RPMI8226 (cell line): ENCODE measurements at places on chromosomes 5 and 9.
A peak's percentile ranks its signal among the peaks of the same experiment; 100 is the strongest.

- no peak for DNase-seq
Observed at GRCh38 chr5:131628990-131629389, 6.0 kb downstream of the RAPGEF6 start.

GRCh38 chr9:37604296-37604695 lies 11.9 kb upstream of the TOMM5 start:
- DNase-seq, result no peak

- no peak for DNase-seq
Observed at GRCh38 chr5:61435368-61435767, 103.3 kb downstream of the ZSWIM6 start.

GRCh38 chr5:61409568-61409967 lies 77.5 kb downstream of the ZSWIM6 start:
- DNase-seq, result no peak

DNA sequence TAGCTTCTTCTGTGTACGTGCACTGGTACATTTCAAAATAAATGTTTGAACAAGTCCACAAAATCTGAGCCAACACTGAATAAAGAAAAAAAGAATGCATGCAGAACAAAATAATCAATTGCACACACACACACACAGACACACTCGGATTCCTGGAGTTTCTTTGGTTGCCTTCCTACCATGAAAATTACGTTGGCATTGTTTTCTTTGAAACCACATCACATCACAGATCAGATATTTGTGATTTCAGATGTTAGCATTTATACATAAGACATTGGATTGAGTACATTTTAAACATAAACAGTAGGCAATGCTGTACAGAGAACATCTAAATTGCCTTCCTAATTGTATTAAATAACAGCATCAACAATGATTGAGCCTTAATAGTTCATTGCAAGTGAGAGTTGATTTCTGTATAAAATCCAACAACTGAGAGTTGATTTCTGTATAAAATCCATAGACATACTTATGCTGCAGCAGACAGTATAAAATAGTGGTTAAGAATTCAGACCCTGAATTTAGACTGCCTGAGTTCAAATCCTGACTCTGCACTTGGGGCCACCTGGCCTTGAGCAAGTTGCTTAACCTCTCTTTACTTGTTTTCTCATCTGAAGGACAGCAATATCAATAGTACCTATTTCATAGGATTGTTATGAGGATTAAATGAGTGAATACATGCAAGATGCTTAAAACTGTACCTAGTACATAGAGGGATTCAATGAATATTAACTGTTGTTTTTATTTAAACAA lies 101.7 kb upstream of the IFNE start:
- DNase-seq, result no peak

DNA sequence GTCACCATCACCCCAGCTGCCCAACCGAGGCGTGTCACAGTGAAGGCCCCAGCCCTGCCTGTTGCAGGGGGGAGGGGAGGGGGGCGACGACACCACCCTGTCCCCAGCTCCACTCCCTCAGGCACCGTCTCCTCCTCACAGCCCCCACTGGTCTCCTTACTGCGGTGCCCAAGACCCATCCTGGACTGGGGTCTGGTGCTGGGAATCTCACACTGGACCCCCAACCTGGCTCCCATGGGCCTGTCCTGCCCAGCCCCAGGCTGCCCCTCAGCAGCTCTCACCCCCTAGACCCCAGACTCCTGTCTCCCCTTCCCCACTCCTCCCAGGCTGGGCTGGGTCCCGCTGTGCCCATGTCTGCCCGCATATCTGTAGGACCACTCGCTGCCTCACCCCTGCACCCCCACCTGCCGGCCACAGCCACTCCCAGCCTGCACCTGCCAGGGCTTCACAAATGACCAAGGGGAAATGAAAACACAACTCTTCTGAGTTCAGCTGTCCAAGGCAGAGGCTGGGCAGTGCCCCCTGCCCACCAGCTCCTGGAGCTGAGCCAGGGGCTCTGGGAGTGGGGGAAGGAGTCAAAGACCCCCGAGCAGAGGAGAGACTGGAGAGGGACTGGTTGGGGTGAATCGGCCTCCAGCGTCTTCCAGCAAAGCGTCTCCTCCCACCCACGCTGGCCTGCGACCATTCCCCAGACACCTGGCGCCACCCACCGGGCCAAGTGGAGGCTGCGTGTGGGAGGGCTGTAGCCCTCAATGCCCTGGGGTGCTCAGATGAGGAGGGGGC lies 32.6 kb upstream of the EGFL7 start:
- DNase-seq, result peak; percentile 79

DNA sequence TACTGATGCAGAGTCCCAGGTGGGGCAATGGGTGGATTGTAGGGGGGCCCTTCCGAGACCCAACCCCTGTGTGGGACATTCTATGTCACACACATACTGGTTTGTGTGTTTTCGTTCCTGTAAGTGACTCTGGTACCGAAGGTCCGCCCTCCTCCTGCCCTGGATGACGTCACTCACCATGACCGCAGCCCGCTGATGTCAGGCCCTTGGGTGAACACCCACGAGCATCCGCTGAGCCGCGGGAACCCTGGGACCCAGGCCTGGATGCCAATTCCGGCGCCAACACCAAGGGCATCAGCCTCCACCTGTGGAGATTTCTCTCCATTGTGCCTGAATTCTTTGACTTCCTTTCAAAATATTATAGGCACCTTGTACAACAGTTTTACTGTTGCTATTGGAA lies 184.3 kb downstream of the MTRR start:
- no peak for DNase-seq

DNA sequence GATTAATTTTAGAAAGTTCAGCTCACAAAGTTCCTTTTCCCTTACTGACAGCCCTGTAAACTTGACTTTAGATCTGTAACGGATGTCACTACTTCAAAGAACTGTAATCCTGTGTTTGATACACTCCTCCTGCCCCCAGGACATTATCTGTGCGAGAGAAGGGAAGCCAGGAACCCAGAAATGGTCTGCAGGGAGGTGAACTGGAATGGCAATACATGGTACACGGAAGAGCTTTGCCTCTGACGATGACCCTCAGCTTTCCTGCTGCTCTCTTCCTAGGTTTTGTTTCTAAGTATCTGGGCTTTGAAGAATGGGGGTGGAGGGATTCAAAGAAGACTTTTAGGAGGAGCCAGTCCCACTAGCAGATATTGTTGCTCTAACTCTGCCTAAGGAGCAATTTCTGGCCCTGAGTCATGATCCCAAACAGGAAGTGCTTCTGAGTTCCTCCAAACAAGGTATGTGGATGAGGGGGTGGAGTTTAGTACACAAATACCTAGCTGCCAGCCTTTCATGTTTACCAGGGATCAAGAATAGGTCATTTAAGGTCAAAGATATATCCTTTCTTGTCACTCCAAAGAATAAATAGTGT lies 43.4 kb upstream of the TMC1 start:
- peak; percentile 2 for DNase-seq

DNA sequence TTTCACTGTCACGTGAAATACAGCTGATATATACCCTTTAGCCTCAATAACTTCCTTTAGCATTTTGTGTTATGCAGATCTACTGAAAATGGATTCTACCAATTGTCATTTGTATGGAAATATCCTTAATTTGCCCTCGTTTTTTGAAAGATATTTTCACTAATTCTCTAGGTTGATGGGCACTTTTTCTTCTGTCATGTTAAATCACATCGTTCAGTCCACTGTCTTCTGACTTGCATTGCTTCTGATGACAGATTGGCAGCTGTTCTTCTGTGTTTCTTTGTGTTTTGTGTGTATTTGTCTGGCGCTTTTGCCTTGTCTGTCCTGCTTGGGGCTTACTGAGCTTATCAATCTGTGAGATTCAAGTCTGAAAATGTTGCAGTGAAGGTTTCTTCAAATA lies 9.7 kb upstream of the CLPTM1L start:
- no peak for DNase-seq

DNA sequence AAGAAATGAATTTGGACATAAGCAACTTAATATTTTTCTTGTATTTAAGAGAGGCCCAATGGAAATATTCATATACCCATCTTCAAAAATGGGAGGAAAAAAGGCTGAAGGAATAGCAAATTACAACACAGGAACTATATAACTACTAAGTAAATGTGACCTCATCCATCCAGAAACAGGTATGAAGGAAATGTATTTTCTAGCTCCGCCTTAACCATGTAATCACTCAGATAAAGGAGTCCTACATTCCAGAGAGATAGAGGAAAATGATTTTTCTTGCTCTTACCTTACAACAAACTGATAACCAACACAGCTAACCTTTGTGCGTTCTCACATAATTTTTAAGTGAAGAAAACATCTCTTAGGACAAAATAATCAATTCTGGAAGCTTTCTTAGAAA lies 96.5 kb downstream of the NR6A1 start:
- no peak for DNase-seq

DNA sequence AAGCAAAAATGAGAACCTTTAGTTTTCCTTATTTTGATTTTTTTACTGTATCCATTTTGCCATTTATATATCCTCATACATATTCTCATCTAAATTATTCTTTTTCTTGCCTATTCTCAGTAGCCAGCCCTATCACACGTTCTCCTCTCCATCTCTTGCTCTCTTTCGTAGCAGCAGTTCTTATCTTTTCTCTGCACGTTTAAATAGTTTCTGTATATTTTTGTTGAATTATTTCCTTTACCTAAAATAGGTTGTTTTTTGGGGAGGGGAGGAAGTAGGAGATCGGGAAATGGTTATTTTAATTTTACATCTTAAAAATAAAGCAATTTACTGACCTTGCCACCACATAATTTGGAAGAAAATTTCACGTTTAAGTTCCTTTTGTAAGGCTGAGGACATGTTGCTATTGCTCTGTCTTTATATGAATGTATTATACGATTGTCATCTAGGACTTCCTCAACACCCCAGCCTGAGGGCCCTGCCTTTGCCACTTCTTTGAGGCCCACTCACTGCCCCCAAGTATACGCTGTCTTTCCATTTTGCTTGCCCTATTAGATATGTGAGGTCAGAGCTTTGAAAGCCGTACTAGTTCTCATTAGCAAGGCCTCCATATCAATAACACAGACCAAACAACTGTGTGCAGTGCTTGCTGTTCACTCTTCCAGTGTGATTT lies 140.3 kb downstream of the GNAQ start:
- DNase-seq, result no peak

- DNase-seq, result peak; percentile 65
Observed at GRCh38 chr9:125142560-125143376, 560 bp downstream of the SCAI start.

DNA sequence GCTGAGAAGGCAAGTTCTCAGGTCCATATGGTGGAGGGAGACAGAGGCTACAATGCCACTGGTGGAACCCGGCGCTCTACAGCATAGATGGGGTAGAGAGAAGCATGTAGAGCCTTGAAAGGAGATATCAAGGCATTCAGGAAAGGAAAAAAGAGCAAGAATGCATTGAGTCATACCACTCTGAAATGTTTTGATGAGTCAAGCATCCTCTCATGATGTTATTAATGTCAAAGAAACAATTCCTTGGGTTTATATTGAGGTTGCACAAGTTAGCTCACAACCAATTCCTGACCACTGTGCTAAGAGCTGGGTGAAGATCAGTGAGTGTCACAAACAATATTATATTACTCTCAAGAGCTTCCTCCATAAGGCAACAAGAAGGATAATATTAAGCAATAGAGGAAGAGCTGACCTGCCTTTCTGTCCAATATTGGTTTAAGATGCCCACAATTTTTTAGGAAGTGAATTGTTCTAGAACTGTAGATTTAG lies 178.0 kb downstream of the RFK start:
- DNase-seq, result no peak

DNA sequence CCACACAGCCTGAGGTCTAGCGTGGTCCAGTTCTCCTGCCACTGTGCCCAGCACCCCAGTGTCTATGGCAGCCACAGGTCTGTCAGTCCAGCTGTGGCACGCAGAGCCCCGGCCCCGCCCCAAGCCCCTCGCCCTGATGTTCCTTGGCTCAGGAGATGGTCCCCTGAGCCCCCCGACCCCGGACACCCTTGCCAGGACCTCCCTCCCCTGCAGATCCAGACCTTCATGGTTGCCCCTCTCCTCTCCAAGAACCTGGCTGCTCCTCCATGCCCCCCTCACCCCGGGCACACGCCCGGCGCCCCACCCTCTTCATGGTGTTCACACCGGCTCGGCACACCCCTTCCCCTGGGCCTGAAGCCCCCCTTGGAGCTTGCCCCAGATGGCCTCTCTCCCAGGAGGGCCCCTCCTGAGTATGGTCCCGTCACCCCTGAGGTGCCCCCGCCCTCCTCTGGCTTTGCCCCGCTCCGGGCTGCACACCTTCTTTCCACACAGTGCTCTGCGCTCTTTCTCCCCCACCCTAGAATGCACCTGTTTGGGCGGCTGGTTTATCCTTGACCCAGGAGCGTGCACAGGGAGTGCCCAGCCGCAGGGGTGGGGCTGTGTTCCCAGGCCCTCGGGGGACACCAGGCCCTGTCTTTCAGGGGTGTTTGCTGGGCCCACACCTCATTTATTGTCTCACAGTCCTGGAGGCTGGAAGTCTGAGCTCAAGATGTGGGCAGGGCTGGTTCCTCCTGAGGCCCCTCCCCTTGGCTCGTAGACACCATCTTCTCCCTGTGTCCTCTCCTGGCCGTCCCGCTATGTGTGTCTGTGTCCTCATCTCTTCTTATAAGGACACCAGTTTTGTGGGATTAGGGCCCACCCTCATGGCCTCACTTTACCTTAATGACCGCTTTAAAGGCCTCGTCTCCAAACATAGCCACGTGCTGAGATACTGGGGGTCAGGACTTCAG lies 37.6 kb downstream of the KCNT1 start:
- DNase-seq, result no peak

GRCh38 chr9:77024776-77025545 lies 5.5 kb downstream of the FOXB2 start:
- DNase-seq, result no peak

GRCh38 chr9:134885679-134886412 lies 5.2 kb downstream of the FCN2 start:
- DNase-seq, result no peak

DNA sequence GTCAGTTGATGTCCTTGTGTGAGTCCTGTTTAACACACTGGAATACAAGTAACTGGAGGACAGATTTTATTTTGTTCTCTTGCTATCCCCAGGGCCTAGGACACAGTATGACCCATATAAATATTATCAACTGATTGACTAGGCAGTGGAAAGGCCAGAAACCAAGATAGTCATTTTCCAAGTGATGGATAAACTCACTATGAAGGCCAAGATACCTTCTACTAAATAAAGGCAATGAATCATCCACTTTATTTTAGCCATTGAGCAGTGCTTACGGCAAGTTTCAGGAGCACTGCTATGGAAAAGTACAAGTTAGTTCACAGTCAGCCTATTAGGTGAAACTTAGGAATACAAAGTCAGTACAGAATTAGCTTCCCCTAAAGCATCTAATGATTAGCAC lies 153.2 kb downstream of the SEMA5A start:
- DNase-seq, result no peak

- no peak for DNase-seq
Observed at GRCh38 chr5:155954701-155955445, 372.1 kb upstream of the SGCD start.

- no peak for DNase-seq
Observed at GRCh38 chr5:132635873-132636272, 22.1 kb upstream of the IL13 start.

GRCh38 chr5:24735284-24735683 lies 90.5 kb upstream of the CDH10 start:
- DNase-seq, result no peak

DNA sequence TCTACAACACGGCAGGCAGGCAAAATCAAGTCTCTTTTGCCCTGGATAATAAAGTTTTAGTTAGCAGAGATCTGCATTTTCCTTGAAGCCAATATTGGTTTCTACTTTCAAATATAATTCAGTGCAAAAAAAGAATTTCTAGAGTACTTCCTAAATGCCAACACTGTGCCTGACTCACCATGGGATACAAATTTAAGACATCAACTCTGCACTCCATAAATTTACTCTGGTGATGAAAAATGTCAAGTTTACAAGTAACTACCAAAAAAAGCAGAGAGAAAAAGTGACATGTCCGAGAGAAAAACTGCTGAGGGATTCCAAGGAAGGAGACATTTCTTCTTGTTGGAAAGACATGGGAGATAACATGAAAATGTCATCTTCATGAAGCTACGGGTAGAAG lies 119.7 kb downstream of the RAPGEF6 start:
- no peak for DNase-seq
